Activated naive CD4-positive, alpha-beta T cell treated with Interleukin-2 at 50 U/mL for 16 hours (primary cell): ENCODE measurements at places on chromosomes 1 and 21.

DNA sequence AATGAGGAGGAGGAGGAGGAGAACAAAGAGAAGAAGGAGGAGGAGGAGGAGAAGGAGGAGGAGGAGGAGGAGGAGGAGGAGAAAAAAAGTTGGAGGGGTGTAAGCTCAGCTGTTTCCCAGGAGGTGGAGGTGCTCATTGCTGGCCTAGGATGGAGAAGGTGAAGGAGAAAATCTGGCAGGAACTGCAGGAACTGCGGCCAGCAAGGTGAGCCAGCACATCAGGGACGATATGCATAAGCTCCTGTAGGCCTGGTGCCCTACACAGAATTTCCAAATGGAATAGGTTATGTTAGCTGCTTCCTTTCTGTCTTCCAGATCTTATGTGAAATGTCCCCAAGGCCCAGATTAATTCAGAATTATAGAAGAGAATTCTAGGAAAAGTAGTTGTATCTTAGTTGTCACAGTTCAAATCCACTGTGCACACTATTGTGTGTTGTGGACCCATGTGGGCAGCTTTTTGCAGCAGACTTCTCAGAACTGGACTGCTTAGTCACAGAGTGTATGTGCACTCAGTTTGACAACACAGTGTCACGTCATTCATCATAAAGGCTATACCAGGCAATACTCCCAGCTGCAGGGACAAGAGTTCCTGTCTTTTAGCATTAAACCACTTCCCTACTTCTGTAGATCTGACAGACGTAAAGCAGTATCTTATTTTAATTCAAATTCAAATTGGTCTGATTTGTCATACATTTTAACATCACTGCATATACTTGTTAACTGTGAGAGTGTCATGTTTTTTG is 303.7 kb downstream of the HLX start:
- no peak for DNase-seq

DNA sequence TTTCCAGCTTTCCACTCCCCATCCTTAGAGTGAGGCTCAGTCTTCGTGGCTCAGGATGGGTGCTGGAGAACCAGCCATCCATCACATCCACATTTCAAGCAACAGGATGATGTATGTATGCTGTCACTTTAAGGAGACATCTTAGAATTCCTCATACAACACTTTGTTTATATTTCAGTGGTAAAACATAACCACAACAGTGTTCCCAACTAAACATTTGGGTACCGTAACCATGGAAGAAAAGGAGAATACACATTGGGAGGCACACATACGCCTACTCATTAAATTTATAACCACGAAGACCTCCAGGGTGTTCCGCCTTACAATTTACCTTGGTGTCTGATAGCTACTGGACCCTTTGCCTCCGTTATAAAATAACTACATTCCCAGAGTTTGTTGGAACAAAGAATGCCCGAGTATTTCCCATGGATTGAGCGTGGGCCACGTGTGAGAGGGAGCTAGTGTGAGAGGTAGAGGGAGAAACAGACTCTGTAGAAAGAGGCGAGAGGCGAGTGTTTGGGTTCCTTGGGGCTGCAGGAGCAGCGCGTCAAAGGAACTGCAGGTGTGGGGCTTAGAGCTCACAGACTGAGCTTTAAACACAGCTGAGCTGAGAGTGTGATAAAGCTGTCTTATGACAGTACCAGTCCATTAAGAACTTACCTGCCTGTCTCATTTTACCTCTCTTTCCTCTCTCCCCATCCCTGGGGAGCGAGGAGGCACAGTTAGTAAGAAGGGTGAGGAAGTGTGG is 111.5 kb upstream of the USP24 start:
- no peak for DNase-seq

GRCh38 chr1:164823486-164824279 is 264.7 kb downstream of the PBX1 start:
- no peak for DNase-seq

DNA sequence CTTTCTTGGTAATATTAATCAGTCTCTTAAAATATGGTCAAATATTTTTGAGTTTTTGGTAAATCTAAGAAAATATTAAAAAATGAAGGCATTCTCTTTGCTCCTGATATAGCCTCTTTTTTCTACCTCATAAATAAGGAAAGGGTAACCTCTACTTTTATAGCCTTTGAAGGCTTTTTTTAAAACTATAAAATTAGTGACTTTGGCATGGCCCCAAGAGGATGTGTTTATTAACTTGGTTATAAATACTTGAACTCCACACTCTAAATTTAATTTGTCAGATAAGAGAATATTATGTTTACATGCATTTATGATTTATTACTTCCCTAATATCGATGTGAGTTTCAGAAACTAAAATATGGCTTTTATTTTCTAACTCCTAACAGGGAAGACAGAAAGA is 60.3 kb downstream of the LMO4 start:
- no peak for DNase-seq

- peak; percentile 15 for DNase-seq
These were observed 10.4 kb downstream of the DLGAP3 start for GRCh38 chr1:34918977-34919561.

- no peak for DNase-seq
These were observed 1.0 kb upstream of the TNNI1 start for GRCh38 chr1:201422436-201423030.

- DNase-seq, result no peak
These were observed 544 bp upstream of the CCT8 start for GRCh38 chr21:29074007-29074376.

- DNase-seq, result no peak
These were observed 1077.4 kb upstream of the ADGRL4 start for GRCh38 chr1:80083892-80084291.

DNA sequence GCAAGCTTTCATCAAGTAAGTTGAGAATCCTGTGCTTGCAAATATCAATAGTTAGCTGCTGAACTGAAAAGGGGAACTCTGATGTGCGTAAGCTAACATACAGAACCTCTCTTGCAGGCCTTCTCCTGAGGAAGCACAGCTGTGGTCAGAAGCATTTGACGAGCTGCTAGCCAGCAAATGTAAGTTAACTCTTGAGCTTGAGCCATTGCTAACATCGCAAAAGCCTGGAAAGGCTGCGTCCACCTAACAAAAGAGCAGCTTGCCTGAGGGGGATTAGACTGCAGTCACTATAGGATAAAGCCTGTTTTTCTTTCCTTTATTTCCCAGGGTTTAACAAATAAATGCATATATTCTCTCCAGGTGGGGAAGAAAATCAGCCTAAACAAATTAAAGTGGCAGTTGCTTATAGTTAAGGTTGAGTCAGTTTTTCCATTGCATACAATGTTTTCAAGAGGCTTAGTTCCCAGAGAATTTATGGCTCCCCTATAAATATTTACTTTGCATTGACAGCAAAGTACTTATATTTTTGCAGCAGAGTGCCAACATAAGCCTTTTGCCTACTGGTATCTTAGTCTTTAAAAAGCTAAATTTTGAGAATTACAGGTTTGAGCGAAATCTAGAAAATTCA is 1.5 kb downstream of the RGS2 start:
- DNase-seq, result no peak

DNA sequence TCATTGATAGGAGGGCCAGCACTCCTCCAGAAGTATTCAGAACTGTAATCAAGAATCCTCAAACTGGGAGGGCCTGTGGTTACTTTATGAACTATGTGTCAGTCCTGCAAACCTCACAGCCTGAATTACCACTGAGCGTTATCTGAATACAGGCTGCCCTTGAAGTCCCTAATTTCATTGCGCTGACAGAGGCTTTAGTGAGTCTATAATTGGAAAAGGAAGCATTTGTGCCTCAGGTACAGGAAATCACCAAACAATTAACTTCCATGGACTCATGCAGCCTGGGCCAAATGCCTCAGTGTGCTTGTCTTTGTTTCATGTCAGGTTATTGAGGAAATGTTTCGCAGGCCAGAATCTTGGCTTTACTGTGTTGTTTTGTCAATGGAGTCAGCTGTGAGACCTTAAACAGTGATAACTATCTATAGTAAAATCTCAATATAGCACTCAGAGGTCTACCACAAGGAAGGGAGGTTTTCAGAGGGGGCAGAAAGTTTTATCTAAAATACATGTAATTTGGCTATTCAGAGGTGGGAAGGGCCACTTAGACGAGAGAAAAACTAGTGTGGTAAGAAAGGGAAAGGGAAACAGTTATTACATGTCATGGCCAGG is 32.9 kb upstream of the DOCK7 start:
- no peak for DNase-seq

GRCh38 chr1:59149435-59149834 is 147.5 kb upstream of the FGGY start:
- DNase-seq, result no peak

- DNase-seq, result no peak
These were observed 13.8 kb downstream of the RASSF5 start for GRCh38 chr1:206521127-206521526.

DNA sequence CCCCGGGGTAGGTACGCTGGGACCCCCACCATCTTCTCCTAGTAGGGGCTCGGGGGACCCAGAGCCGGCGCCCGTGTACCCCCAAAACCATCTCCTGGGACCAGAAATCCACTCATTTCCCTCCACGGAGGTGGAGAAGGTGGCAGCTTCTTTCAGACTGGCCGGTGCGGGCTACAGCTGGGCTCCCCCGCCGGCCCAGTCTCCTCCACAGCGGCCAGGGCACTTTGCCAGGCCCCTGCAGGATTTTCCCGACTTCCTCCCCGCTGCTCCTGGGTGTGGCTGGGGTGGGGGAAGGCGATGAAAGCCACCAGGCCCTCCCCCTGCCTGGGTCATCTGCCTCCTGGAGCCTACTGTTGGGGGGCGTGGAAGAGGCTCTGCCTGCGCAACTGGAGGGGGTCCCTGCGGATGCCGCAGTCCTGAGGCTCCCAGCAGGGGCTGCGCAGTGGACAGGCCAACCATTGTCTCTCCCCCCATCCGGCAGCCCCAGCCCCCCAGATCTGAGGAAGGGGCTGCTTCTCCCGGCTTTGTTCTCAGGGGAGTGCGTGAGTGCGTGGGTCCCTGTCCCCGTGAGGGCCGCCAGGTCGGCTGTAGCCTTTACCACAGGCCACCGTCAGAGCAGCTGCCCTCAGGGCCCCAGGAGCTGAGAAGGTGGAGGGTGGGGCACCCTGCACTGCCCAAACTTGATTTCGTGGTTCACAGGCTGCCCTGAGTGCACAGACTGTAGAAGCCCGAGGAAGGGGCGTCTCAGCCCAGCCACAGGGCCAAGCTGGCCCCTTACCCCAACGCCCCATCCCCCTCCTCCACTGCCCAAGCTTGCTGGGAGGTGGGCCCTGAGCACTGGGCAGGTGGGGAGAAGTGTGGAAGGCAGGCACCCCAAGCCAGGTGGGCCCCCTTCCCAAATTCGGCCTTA is 1.3 kb downstream of the AGRN start:
- no peak for DNase-seq

GRCh38 chr1:94535095-94535494 is 6.5 kb downstream of the F3 start:
- DNase-seq, result no peak

- no peak for DNase-seq
These were observed 18.2 kb downstream of the KIF1B start for GRCh38 chr1:10228528-10228927.

DNA sequence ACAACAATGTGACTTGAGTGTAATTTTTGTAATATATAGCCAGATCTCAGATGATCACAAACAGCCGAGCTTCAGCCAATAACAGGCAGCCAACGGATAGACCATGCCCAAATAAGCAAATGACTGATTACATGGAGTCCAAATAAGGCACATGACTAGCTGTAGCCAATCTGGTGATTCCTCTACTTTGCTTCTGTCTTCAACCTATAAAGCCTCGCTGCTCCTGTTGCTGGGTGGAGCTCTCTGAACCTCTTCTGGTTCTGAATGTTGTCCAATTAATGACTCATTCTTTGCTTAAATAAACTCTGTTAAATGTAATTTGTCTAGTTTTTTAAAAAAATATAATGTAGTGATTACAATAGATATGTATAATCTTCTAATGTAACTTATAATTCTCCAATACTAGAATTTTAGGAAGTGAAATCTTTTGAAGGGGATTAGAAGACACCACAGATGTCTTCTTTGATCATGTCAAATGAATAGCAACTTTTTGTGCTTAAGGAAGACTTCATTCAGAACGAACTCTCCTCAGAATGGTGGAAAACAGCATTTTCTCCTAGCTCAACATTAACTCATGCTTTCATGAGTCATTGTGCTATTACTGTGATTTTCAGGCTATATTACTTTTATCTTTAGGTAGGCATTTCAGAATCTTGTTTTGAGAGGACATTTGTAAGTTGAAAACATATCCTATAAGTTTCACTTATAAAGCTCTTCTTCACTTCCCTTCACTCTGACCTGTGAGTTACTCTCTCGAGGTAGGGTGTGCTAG is 857.8 kb upstream of the B3GALT2 start:
- no peak for DNase-seq

DNA sequence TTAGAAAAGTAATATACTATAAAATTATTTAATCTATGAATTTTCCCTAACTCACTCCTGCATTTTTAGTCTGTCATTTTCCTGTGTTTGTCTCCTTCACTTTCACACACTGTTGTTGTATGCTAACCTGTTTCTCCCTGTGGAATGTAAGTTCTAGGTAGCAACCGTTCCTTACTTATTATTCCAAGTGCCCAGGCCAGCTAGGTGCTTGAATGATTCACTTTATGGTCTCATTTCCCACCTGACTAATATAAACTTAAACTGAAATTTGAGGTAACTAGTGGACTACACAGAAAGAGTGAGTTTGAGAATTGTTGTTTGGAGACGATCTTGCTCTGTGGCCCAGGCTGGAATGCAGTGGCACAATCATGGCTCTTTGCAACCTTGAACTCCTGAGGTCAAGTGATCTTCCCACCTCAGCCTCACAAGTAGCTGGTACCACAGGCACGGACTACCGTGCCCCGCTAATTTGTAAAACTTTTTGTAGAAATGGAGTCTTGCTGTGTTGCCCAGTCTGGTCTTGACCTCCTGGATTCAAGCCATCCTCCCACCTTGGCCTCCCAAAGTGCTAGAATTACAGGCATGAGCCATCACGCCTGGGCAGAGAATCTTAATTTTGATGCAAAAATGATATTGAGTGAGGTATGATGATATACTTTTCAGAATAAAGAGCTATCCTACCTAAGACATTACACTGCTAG is 1.9 kb downstream of the ZYG11B start:
- DNase-seq, result no peak

GRCh38 chr1:40760984-40761383 is 22.6 kb upstream of the KCNQ4 start:
- DNase-seq, result no peak

- DNase-seq, result no peak
These were observed 1.5 kb downstream of the RALGPS2 start for GRCh38 chr1:178726545-178726944.

- no peak for DNase-seq
These were observed 223.2 kb downstream of the SMYD3 start for GRCh38 chr1:246283771-246284410.

DNA sequence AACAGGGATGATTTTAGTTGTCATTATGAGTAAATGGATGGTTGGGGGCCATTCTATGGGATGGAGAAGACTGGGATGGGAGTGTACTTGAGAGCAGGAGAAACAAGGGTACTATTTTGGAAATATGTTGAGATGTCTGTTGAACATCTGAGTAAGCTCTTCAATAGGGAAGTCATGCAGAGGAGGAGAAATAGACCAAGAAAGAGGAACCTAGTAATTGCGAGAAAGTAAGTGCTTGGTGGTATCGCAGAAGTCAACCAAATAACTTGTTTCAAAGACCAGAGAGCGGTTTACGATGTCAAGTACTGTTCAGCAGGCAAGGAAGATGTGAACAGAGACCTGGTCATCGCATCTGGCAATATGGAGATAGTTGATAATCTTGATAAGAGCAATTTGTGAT is 22.4 kb upstream of the CHRM3 start:
- no peak for DNase-seq
